ENCODE measurements at places on chromosomes 7 and 10.
A peak's percentile ranks its signal among the peaks of the same experiment; 100 is the strongest.

GRCh38 chr7:54839575-54840213, 80.7 kb upstream of the SEC61G start:
- DNase-seq = peak; percentile 73

DNA sequence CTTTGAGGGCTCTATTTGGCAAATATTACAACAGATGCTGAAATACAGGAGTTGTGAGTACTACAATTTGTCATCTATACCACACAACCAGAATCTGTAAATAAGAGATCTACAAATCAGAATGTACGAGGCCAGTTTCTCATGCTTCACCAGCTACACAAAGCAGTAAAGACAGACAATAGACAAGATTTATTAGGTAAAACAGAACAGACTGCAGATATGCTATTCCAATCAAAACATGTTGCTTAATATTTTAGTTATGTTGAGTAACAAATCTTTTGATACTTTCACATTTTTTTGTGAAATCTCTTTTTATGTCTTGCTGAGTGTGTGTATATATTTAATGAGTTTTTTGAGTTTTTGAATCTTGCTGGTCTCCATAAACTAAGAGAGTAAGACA, 109.1 kb downstream of the CHCHD3 start:
- DNase-seq = no peak

DNA sequence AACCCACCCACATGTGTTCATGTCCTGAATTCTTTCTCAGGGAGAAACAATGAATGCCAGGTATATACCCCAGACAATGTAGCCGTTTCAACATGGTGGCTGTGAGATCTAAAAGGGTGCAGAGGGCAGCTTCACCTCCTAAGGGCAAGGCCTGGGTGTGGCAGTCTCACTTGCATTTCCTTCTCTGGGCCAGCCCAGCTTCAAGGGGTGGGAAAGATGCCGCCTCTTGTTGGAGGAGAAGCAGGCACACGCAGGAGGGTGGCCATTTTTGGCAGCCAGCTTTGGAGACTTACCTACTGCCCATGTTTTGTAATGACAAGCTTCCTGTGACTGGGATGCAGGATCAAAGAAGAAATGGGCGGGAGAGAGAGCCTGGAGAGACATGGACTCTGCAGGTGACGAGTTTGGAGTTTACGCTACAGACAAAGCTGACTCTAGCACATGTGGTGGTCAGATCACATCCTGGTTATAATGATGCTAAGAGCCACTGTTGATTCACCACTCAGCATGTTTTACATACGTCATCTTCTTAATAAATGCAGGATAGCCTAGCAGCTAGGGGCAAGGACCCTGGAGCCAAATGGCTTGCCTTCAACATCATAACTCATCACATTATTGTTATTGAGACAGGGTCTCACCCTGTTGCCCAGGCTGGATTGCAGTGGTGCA, 116.6 kb downstream of the ANLN start:
- DNase-seq = no peak

- DNase-seq = peak; percentile 28
Measured at GRCh38 chr7:17939606-17940301, 540 bp downstream of the SNX13 start.

- no peak for DNase-seq
Measured at GRCh38 chr10:1142596-1142995, 86.4 kb downstream of the WDR37 start.

DNA sequence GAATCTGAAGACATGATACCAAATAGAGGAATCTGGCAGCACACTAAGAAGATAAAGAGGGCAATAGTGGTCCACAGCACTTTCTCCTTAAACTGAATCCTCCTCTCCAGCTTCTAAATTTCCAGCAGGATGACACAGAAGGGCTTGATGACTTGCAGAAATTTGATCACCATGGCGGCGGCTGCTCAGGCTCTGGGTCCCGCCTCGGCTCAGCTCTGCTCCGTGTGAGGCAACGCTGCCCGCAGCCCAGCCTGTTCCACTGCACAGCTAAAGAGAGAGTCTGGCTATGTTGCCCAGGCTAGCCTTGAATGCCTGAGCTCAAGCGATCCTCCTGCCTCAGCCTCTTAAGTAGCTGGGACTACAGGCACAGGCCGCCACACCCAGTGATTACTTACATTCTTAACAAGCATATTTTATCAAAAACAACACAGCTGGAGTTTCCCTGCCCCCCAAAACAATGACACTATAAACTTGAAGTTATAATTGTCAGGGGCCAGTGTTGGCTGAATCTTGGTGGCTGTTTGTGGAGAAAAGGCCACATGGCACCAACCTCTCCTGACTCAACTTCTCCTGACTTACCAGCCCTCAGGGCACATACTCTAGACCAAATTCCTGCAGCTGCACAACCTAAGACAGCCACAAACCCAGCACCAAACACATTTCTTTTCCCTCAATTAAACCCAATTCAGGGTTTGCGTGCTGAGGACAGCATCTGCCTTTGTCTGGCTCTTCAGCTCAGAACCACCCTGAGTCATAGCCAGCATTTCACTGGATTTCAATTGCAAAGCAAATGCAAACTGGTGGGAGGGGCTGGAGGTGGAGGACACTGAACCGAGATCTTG, 11.6 kb upstream of the TNPO3 start:
- DNase-seq = peak; percentile 57

- DNase-seq = no peak
Measured at GRCh38 chr7:105794741-105795729, 81.4 kb downstream of the ATXN7L1 start.

- no peak for DNase-seq
Measured at GRCh38 chr7:148398844-148399365, 191.7 kb upstream of the C7orf33 start.

DNA sequence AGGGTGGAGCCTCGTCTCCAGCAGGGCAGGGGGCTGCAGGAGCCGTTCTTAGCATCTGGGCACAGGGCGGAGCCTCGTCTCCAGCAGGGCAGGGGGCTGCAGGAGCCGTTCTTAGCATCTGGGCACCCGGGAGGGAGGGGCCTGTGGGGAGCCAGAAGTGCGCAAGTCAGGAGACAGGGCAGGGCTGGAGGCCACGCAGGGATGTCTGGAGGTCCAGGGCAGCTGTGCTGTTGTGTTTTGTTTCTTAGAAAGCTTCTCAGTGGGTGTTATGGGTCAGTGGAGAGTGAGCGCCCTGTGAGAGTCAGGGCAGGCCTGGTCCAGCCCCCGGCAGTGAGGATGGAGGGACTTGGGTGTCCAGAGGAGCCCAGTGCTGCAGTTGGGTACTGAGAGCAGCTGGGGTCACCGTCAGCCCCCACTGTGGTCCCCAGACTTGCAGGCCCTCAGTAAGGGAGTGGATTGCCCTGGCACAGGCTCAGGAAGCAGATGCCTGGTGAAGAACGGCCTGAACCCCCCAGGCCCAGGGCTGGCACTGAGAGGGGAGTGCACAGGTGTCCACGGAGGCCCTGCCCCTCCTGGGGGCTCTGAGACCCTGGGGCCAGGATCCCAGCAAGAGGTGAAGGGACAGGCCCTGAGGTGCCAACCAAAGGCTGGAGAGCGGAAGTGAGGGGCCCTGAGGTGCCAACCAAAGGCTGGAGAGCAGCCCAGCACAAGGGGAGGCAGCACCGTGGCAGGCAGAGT, 29.8 kb downstream of the FAM20C start:
- no peak for DNase-seq

DNA sequence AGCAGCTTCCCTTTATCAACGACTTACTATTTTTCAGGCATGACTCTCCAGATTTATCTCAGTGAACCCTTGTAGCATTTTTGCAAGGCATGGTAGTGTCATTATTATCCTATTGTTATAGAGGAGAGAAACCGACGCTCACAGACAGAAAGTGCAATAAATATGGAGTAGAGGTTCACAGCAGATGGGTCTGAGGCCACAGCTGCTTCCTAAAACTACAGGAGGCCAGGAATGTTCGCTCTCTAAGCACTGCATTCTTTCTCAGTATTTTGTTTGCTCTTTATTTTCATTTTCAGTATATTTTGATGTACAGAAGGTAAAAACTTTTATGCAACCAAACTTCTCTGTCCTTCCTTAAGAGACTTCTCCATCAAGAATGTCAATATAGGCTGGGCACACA, 4.5 kb upstream of the AEBP1 start:
- no peak for DNase-seq

DNA sequence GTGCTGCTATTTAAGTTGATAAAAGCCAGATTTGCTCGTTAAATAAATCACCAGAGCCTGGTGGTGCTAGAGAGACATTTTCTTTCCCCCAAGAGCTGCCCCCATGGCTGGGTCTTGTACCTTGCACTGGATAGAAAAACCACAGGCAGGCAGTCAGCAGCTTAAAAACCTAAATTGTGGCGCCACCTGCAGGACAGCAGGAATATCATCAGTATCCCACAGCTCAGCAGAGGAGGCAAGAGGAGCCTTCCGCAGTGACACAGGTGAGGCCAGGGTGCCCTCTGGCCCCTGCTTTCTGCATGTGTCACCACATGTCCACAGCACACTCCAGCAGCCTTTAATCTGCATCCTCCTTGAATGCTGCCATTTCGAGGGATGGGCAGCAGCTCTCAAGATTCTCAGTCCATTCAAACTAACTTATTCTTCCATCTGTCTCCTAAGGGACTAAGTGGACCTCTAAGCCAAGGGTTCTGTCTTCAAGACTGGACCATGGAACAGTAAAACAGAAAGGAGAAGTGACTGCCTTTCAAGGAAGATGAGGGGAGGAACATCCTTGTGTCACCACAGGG, 4.5 kb upstream of the PLXNA4 start:
- peak; percentile 78 for DNase-seq

DNA sequence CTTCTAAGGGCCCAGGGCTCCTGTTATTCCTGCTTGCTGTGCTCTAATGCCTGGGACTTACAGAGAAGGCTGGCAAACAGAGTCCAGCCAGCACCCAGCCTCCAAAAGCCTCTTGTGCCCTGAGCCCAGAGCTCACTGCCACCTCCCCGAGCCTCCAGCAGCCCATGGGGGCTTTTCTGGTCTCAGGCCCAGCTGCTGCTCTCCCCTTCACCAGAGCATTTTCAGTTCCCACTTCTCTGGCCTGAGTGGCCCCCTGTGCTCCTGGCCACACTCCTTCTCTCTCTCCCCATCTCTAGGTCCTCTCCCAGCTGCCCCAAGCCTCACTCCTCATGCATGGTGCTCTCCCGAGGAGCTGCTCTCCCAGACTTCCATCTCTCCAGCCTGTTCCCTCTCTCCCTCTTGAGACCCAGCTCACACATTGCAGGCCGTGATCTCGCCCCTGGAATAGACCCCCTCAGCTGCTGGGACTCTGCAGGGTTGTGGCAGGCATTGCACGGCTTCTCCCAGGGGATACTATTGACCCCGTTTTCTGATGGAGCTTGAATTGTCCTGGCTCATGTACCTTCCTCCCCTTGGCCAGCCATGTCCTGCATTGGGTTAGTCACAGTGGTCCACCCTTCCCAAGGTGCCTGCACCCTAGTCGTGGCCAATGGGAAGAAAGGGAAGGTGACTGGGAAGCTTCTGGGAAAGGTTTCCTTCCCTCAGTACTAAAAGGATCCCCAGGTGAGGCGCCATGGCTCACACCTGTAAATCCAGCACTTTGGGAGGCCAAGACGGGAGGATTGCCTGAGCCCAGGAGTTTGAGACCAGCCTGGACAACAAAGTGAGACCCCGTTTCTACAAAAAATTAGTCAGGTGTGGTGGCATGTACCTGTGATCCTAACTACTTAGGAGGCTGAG, 9.0 kb upstream of the RASSF4 start:
- no peak for DNase-seq

DNA sequence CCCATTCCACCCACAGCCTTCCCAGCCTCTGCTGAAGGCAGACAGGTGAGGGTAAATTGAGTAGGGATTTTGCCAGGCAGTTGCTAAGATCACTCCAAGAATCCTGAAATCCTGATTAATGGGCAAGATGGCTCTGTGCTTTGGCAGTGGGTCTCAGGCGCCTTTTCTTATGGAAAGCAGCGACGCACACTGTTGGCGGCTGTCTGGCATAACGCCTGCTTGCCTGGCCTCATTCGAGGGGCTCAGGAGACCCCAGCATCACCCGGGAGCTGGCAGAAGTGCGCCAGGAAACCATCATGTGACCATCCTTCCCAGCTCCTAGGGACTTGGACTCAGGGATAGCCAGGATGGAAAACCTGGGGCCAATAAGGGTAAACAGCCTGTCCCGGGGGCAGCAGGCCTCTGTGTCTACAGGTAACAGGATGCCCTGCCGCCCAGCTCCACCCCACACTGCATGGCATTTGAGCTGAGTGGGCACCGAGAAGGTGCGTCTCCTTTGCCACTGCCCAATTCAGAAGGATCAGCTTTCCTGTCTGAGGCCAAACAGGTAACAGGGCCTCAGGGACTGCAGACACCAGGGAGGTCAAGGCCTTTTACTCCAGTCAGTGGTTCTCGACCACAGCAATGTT, 98.6 kb downstream of the FAM53B start:
- no peak for DNase-seq

DNA sequence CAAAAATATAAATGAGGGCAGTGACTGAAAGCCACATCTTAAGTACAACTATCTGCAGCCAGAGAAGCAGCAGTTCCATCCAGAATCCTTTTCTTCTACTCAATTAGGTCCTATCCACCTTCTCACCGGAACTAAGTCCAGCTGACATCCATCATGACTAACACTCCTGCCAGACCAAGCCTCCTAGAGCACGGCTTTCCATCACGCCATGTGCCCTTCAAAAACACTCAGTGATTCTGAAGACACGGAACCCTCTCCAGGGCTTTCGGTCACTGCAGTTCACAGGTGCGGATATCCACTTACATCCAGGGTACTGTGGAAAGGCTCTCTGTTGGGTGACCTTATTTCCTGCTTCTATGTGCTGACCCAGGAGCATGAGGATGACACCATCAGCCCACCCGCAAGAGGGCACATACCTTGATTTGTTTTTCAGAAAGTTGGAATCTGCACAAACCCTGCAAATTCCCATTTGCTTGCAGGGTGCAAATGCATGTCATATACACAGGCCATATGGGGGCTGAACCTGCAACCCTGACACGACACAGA, 64.3 kb downstream of the FAM171A1 start:
- DNase-seq = no peak

GRCh38 chr7:76303202-76304147, 1.0 kb downstream of the HSPB1 start:
- DNase-seq = peak; percentile 90

GRCh38 chr7:78850093-78850740, 603.2 kb downstream of the MAGI2 start:
- DNase-seq = no peak

- no peak for DNase-seq
Measured at GRCh38 chr7:36186359-36187121, 33.5 kb downstream of the EEPD1 start.

DNA sequence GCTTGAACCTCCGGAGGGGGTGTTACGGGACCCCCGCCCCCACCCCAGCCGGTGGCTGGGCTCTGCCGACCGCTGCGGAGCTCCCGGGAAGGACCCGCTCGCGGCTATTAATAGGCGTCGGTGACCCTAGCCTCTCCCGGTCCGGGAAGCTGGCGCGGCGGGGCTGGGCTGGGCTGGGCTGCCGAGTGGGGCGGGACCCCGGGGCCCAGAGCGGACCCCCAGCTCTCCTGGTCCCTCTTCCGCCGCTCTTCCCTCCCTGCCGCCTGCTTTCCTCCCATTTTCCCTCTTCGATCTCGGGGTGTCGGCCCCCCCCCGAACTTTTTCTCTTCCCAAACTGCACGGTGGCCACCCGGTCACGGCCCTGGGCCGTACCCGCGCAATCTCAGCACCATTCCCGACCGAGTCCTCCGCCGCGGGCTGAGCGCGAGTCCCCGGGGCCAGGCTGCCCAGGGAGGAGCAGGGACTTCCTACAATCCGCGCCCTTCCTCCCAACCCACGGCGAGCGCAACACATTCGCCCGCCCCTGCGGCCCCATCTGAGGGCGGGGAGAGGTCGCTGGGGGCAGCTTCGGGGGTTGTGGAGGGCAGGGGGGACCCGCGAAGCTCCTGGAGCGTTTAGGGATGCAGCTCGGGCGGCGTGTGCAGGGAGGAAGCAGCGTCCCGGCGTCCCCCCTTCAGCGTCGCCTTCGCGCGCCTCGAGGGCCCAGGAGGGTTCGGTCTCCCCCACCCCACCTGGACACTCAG, 3.1 kb upstream of the ELFN1 start:
- peak; percentile 45 for DNase-seq

GRCh38 chr10:21080261-21080660, 183.2 kb upstream of the NEBL start:
- no peak for DNase-seq

Measured in iPS-NIHi11 (cell line).